Vagina (tissue), 2 donors: ENCODE measurements at places on chromosomes 5 and 9.

- DNase-seq: no peak
Observed at GRCh38 chr5:170336065-170336464, 38.5 kb upstream of the LCP2 start.

DNA sequence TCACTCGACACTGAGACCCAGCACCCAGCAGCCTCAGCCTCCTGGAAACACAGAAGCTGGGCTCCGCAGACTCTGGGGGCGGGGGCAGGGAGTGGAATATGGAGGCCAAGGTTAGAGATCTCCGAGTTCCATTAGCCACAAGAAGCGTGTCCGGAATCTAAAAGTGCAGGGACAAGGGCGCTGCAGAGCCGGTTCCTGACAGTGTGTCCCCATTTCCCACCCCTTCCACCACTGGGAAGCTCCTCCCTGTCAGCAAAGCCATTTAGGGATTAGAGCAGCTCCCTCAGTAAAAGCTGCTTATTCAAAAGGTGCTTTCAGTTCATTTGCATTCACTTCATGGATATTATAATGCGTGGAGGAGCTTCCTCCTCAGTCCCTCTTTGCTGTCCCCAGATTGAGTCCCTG is 74.1 kb upstream of the HSPA9 start:
- DNase-seq: no peak

GRCh38 chr9:95003689-95004410 is 277.4 kb downstream of the AOPEP start:
- no peak for DNase-seq

GRCh38 chr5:122473941-122474340 is 161.9 kb downstream of the SNCAIP start:
- no peak for DNase-seq

GRCh38 chr5:84682531-84682930 is 297.9 kb upstream of the EDIL3 start:
- DNase-seq: no peak

GRCh38 chr9:69028754-69029153 is 6.8 kb upstream of the FXN start:
- no peak for DNase-seq

- DNase-seq: no peak
Observed at GRCh38 chr5:27011274-27011673, 27.1 kb downstream of the CDH9 start.
